ENCODE measurements at places on chromosomes 1 and 21. TPM values are rescaled to one million over a fixed set of nuclear protein-coding genes. Genes with fewer than 3 reads are reported as not detected.

The C1QA gene
- polyA plus RNA-seq, result 91.7 TPM

The BMP8B gene
- polyA plus RNA-seq, result 8.1 TPM

The RAB7B gene
- 5.4 TPM for polyA plus RNA-seq

The ANKRD65 gene
- polyA plus RNA-seq, result 2.6 TPM

Measured in large intestine (tissue), 12 donors.